ENCODE measurements at places on chromosomes 1 and 21.

- no peak for DNase-seq
These were observed 10.4 kb downstream of the ZNF697 start for GRCh38 chr1:119637710-119638109.

DNA sequence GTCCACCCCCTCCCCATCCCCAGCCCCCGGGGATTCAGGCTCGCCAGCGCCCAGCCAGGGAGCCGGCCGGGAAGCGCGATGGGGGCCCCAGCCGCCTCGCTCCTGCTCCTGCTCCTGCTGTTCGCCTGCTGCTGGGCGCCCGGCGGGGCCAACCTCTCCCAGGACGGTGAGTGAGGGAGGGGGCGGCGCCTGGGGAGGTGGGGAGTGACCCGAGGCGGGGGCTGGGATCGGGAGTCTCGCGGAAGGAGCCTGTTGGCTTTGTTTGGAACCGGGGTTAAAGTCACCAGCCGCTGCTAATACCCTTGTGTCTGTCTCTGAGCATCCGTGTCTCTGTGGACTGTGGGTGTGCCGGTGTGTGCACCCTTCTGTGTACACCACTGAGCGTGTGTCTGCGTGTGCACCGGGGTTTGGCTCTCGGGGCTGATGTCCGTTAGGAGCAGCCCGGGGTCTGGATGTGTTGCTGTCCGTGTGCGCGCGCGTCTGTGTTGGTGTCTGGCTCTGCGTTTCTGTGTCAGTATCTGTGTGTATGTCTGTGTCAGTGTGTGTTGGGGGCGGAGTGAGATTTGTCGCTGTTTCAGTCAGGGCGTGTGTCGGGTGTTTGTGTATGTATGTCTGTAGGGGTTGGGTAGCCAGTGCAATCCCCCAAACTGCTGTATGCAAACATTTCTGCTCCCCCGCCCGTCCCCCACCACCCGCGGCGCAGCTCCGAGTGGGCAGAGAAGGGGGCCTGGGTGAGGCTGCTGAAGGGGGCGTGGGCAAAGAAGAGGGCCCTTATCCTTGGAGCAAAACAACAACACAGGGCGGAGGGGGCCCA is 480 bp downstream of the CADM3 start:
- DNase-seq, result no peak

GRCh38 chr1:244207042-244207934 is 156.2 kb downstream of the ZBTB18 start:
- peak; percentile 64 for DNase-seq

DNA sequence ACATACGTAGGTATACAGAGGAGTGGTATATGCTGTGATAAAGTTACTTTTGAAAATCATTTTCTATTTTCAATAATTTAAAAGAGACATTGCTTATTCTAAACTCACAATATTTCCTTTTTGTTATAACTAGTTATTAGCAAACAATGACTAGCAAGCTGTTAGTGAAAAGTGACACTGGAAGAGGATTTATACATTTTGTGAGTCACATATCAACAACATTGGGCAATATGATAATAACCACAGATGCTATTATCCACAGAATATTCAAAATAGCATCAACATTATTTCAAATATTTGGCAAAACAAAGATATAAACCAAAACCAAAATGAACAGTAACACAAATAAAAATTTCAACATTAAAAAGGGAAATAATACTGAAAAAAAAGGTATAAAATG is 104.0 kb upstream of the HP1BP3 start:
- DNase-seq, result no peak
